IPS DF 6.9 (cell line): ENCODE measurements at places on chromosomes 13 and 19.

DNA sequence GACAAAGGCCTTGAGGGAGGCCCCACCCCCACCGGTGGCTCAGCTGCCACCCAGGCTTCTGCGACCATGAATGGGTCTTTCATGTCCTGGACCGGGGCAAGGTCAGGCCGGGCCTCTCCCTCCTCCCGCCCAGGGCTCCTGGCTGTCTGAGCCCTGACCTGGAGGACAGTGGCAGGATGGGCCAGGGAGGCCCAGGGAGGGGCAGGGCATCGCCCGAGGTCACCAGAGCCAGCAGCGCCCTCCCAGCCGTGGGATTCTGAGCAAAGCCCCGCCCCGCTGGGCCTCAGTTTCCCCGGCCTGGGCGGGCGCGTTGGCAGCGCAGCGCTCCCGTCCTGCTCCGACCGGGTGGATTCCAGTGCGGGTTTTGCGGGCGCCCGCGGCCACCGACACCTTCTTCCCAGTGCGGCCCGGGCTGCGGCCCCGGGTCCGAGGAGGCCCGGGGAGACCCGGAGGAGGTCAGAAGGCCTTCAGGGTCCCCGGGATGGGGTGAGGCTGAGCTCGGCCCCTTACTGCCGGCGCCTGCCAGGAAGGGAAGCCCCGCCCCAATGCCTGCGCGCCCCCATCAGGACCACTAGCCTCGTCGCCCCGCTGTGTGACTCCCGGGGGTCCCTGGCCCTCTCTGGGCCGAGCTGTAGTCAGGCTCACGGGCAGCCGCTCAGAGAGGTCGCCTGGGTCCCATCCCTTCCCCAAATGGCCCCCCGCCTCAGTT is 24.6 kb upstream of the SEMA6B start:
- peak overlapping the region; percentile 61; the same call in 1 of the 2 replicates for H3K4me3 ChIP-seq
- H3K36me3 ChIP-seq: no peaks in the 10 kb centered on the region
- H3K4me1 ChIP-seq: 0 out of 2 replicates have a peak, but pooled peaks cover 3% of the 10 kb centered on the region

DNA sequence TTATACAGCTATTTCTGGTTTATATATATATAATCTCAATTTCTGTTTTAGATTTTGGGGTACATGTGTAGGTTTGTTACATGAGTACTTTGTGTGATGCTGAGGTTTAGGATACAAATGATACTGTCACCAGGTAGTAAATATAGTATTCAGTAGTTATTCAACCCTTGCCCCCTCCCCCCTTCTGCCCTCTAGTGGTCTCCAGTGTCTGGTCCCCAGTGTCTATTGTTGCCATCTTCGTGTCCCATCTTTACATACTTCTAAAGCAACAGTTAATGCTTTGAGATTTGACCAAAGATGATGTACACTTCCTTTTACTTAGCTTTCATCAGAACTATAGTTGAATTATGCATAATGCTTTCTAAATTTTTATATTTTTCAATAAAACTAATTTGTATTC is 1623.4 kb upstream of the PRR20A start:
- DNase-seq: no peak
- H3K4me1 ChIP-seq: no peaks in the 10 kb centered on the region
- H3K36me3 ChIP-seq: no peaks in the 10 kb centered on the region
- H3K4me3 ChIP-seq: no peak overlapping the region
- H3K27me3 ChIP-seq: no peaks in the 10 kb centered on the region

DNA sequence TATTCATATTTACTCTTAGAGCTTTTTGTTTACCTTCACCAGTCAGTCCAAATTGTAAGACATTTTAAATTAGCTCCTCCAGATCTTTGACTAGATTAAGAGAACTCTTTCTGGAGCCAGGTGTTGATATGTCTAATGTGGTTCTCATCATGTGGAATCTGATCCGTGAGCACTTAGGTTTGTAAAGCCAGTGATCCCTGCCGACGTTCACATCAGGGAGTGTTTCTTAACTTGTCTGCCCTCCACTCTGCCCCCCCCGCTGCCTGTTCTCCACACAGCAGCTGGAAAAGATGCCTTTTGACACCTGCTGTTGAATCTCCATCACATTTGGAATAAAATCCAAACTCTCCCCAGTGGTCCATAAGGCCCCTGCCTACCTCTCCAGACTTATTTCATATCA is 17.7 kb downstream of the METTL21C start:
- H3K4me3 ChIP-seq: no peak overlapping the region
- H3K27ac ChIP-seq: no peak overlapping the region
- H3K27me3 ChIP-seq: no peaks in the 10 kb centered on the region
- peaks cover 4% of the 10 kb centered on the region; the same call in 1 of the 2 replicates for H3K36me3 ChIP-seq

DNA sequence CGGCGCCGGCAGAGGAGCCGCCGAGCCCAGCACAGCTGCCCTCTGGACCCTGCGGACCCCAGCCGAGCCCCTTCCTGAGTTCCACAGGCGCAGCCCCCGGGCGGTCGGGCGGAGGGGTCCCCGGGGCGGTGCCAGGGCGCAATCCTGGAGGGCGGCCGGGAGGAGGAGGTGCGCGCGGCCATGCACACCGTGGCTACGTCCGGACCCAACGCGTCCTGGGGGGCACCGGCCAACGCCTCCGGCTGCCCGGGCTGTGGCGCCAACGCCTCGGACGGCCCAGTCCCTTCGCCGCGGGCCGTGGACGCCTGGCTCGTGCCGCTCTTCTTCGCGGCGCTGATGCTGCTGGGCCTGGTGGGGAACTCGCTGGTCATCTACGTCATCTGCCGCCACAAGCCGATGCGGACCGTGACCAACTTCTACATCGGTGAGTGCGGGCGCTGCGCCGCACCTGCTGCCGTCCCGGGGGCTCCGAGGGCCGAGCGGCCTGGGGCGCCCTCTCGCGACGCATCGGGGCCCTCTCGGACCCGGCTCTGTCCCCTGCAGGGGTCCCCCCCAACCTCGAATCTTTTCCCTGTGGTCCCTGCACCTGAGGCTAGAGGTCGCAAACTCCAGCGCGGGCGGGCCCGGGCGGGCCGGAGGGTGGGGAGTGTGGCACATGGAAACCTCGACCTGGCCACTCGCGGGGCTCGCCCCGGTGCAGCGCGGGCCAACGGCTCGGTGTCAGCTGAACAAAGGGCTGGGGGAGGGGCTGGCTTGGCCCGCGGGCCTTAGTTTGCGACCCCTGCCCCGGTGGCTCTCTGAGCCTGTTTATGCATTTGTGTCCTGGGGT is at the start of gene KISS1R:
TSS of gene KISS1R (plus strand) at position 11 of the 829 bp plus-strand sequence. CDS start at position 181, 170 bp downstream.
- H3K27ac ChIP-seq: no peak within 1 kb of the TSS
- peaks cover 28% of the 10 kb centered on the region for H3K27me3 ChIP-seq
- peaks cover 4% of the 10 kb centered on the region for H3K4me1 ChIP-seq
- H3K36me3 ChIP-seq: peaks cover 2% of the 10 kb centered on the region; the same call in 1 of the 2 replicates

DNA sequence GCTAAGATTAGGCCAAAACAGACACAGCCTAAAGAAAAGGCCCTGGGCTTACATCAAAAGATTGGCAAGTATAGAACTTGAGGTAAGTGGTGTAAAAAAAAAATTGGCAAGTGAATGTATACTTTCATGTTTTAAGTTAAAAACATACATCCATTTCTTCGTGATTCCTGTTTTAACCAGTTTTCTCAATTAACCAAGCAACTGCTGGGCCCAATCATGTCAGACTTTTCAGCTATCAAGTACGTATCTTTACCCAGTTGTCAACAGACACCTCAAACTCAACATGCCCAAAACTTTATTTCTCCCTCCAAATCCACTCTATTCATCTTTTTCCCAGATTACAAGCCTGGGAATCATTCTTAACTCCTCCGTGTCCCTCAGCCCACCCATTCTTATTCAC is 1.0 kb downstream of the PCID2 start:
- peak overlapping the region; percentile 89; the same call in 1 of the 2 replicates for H3K4me3 ChIP-seq
- no peak for DNase-seq
- H3K27me3 ChIP-seq: no peaks in the 10 kb centered on the region
- no peaks in the 10 kb centered on the region for H3K4me1 ChIP-seq

- no peak for DNase-seq
- no peaks in the 10 kb centered on the region for H3K27me3 ChIP-seq
- H3K27ac ChIP-seq: no peak overlapping the region
- H3K4me3 ChIP-seq: no peak overlapping the region
Measured at GRCh38 chr13:110376120-110376519, 69.0 kb downstream of the COL4A2 start.

- H3K27ac ChIP-seq: no peak overlapping the region
- no peak for DNase-seq
- no peaks in the 10 kb centered on the region for H3K4me1 ChIP-seq
- H3K36me3 ChIP-seq: no peaks in the 10 kb centered on the region; the same call in 1 of the 2 replicates
- no peaks in the 10 kb centered on the region for H3K27me3 ChIP-seq
- no peak overlapping the region for H3K4me3 ChIP-seq
Measured at GRCh38 chr13:106550570-106551135, 15.2 kb upstream of the EFNB2 start.
